Activated CD4-positive, CD25-positive, alpha-beta regulatory T cell (primary cell): ENCODE measurements at places on chromosomes 6 and 20.

DNA sequence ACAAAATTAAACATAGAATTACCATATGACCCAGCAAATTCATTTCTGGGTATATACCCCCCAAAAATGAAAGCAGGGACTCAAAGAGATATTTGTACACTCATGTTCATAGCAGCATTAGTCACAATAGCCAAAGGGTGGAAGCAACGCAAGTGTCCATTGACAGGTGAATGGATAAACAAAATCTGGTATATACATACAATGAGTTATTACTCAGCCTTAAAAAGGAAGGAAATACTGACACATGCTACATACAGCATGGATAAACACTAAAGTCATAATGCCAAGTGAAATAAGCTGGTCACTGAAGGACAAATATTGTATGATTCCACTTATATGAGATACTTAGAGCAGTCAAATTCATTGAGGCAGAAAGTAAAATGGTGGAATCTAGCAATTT lies 5.3 kb upstream of the STX11 start:
- DNase-seq: no peak

DNA sequence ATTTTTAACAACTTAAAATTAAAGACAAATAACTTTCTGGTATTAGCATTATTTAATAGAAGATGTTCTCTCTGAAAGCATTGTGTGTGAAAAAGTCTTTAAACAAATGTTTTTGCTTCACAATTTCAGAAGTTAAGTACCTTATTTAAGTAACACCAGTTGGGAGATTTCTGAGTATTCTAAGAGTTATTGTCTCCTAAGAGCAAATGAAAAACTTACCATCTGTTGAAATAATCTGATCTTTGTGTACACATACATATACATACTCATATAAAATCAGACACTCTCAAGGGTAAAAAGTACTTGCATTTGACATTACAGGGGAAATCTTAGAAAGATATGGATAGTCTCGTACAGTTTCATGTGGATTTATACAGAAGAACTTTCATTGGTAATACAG lies 2.4 kb downstream of the BTBD3 start:
- no peak for DNase-seq

GRCh38 chr6:168161371-168161750 lies 82.3 kb upstream of the FRMD1 start:
- no peak for DNase-seq

- no peak for DNase-seq
Observed at GRCh38 chr20:2385026-2385425, 4.3 kb downstream of the TGM6 start.

- no peak for DNase-seq
Observed at GRCh38 chr20:42598581-42598980, 591.1 kb downstream of the PTPRT start.

DNA sequence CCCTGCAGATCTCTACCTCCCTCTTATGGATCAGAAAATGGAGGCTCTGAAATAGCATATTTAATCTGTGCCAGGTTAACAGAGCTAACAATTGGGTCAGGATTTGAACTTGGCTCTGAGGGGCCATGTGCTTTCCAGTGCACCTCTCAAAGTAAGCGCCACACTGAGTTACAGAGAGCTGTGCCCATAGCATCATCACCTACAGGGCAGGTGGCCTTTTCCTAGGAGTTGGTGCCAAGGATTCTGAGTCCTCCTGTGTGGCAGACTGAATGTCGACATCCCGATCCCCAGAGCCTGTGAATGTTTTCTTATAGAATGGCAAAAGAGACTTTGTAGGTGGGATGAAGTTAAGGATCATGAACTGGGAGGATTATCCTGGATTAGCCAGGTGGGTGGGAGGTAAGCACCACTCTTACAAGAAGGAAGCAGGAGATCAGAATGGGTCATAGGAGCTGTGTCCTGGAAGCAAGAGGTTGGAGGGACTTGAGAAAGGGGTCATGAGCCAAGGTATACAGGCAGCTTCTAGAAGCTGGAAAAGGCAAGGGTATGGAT lies 68.0 kb upstream of the TBC1D7 start:
- no peak for DNase-seq
